ENCODE measurements at places on chromosomes 4 and X. TPM values are rescaled to one million over a fixed set of nuclear protein-coding genes. Genes with fewer than 3 reads are reported as not detected.

- H3K4me1 ChIP-seq: no peaks in the 10 kb centered on the region
- DNase-seq: no peak
- no peak overlapping the region for H3K4me3 ChIP-seq
- H3K27me3 ChIP-seq: no peaks in the 10 kb centered on the region
Observed at GRCh38 chrX:54776987-54777672, 20.9 kb downstream of the ITIH6 start.

GRCh38 chr4:78779280-78779679 lies 3.1 kb downstream of the BMP2K start:
- H3K36me3 ChIP-seq: no peaks in the 10 kb centered on the region
- peak overlapping the region; percentile 83 for H3K4me3 ChIP-seq
- DNase-seq: no peak
- no peak overlapping the region for H3K27ac ChIP-seq
- no peaks in the 10 kb centered on the region for H3K27me3 ChIP-seq

- no peak overlapping the region for H3K4me3 ChIP-seq
- no peak overlapping the region for H3K27ac ChIP-seq
- no peaks in the 10 kb centered on the region for H3K27me3 ChIP-seq
- no peaks in the 10 kb centered on the region for H3K36me3 ChIP-seq
- H3K4me1 ChIP-seq: no peaks in the 10 kb centered on the region
- DNase-seq: no peak
Observed at GRCh38 chr4:155899891-155900290, 3.6 kb upstream of the TDO2 start.

Gene PPEF2
- not detected for total RNA-seq

All from upper lobe of right lung (tissue), 1 donor.